EH (cell line): ENCODE measurements at places on chromosomes 5 and 9.
A peak's percentile ranks its signal among the peaks of the same experiment; 100 is the strongest.

GRCh38 chr9:761176-761792, 80.2 kb upstream of the DMRT1 start:
- no peak for DNase-seq

DNA sequence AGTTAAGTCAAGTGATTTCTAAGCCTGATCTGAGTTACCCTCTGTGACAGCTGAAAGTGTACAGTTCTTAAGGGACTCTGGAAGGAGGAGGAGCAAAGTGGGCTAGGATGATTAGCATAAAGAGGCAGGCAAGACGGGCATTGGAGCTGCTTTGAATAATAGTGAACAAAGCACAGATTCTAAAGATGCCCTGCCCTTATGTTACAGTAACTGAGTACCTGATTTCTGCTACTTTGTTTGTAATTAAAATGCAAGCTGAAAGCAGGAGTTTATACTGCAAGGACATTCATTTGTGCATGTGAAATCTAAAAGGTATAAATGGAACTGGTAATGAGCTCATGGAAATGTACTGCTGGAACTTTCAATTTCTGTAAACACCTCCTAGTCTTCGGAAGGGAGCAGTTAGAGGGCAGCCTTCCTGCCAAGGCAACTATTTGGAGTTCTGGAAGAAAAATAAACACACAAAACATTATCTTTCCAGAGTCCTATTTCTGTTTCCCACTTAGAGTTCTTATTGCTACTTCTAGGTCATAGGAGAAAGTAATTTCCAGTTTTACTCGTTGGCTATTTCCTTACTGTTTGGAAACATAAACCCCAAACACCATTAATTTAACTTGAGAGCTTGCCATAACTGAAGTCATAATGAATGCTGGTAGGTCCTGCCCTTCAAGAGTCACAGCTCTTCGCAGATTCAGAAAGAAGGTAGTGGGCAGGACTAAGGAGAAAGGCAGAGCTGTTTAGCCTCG, at the start of gene RANBP3L:
Gene RANBP3L, minus strand, starts transcription at position 45 of the 746 bp plus-strand sequence. CDS start 486 bp downstream, outside the sequence.
- peak; percentile 35 for DNase-seq

DNA sequence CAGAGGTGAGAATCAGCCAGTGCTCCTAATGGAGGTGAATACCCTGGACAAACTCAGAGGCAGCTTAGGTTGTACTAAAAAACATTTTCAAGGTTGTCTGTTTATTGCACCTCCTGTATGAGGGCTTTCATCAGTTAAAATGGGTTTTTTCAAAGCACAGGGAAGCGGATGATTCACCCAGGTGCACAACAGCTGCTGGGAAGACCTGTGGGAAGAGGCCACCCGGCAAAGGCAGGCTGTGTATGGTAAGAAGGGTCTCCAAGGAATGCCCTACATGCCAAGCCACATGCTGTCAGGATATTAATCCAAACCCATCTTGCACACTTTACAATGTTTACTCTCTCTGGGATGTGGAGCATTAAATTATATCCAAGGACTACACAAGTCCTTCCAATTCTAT, 14.7 kb downstream of the SIL1 start:
- no peak for DNase-seq

GRCh38 chr9:19155106-19155935, 28.0 kb upstream of the PLIN2 start:
- DNase-seq: no peak

GRCh38 chr9:5042661-5043178, 57.6 kb downstream of the JAK2 start:
- no peak for DNase-seq

- DNase-seq: no peak
These were observed 391.3 kb downstream of the SLCO4C1 start for GRCh38 chr5:101904736-101905135.

GRCh38 chr5:129687941-129688340, 60.0 kb upstream of the MINAR2 start:
- no peak for DNase-seq

DNA sequence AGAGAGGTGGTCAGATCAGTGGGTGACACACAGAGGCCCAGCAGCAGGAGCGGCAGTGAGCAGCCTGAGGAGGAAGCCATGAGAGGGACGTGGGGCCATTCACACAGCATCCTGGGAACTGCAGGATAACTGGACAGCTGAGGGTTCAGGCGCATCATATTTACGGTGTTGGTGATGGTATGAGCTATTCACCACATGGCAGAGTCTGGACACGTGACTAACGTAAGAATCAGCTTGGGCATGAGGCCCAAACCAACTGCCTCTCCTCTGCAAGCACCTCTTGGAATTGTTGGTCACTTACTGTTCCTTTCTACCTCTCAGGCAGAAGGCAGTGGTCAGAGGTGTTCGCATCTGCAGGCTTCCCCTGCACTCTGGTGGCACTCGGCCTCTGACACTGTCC, 141.1 kb downstream of the ENTREP1 start:
- peak; percentile 27 for DNase-seq

GRCh38 chr9:79809931-79810330, 238.2 kb downstream of the TLE4 start:
- peak; percentile 91 for DNase-seq

- no peak for DNase-seq
These were observed 63.8 kb upstream of the RARS1 start for GRCh38 chr5:168422431-168422830.

- DNase-seq: no peak
These were observed 124.4 kb upstream of the GPR151 start for GRCh38 chr5:146640285-146640896.

GRCh38 chr5:173547579-173547978, 68.9 kb downstream of the BOD1 start:
- DNase-seq: peak; percentile 50

DNA sequence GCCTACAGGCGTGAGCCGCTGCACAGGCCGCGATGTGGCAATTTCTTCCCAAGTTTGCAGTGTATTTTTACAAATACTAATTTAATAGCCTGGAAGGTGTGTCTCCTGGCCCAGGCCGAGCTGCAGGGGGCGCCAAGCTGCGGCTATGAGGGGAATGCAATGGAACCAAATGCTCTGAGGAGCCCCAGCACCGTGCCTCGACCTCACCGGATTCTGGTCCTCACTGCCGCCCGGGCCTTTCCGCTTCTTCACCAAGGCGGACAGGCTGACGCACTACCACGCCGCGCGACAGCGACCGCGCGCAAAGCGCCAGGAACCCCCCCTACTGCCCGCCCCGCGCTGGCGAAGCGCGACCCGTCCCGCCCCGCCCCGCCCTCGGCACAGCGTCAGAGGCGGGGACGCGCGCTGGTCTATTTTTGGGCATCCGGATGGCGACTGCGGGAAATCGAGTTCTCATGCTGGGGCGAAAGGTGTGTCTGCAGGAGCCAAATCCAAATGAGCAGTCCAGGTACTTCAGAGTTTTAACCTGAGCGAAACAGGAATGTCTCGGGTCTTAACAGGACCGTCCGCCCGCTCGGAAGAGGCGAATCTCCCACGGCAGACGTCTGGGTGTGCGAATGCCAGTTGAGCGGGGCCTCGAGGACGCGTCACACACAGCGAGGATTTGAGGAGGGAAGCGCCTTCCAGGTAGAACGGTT, 31.7 kb upstream of the PRXL2C start:
- peak; percentile 76 for DNase-seq

- DNase-seq: peak; percentile 4
These were observed 100.7 kb downstream of the GAS1 start for GRCh38 chr9:86846656-86847055.

DNA sequence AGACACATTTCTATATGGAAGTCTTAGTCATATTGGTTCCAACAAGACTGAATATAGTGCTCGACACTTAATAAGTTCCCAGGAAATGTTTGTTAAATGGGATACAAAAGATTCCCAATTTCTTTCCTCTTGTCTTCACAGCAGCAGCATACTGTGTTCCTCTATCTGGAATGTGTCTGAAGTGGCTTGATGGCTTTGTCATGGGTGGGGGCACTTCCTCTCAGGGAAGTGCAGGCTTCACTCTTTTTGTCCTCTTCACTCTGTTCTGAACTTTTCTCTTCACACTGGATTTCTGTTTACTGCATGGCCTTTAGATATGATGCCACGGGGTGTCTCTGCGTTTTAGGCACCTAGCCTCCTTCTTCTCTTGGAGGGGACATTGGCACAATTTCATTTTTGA, 127.7 kb upstream of the C9orf72 start:
- no peak for DNase-seq

- no peak for DNase-seq
These were observed 103.6 kb downstream of the SLIT3 start for GRCh38 chr5:169197343-169197742.

DNA sequence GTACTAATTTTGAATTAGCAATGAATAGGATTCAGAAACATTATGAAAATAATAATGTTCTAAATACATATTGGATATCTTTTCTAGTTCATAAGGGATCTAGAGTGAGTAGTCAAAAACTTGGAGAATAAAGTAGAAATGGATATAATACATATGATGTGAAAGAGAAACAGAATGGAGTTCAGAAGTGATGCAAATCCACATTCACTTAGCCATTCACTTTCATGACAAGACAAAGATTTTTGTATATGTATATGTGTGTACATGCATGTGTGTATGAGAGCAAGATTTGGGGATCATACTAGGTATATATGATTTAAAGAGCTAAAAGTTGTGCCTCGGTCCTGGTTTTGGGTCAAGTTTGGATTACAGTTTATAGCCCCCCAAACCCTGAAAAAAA, 34.1 kb downstream of the TMEM252 start:
- DNase-seq: no peak

DNA sequence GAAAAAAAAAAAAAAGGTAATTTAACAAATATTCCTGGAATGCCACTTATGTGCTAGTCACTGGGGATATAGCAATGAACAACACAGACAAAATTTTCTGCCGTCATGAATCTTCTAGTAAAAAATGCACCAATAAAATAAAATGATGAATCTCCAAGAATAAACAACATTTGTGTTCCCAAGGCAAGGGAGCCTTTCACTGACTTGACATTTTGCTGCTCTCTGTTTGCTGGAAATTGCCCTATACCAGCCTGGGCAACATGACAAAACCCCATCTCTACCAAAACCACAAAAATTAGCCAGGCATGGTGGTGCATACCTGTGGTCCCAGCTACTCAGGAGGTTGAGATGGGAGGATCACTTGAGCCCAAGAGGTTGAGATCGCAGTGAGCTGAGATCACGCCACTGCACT, 64.5 kb upstream of the ERBIN start:
- peak; percentile 100 for DNase-seq

DNA sequence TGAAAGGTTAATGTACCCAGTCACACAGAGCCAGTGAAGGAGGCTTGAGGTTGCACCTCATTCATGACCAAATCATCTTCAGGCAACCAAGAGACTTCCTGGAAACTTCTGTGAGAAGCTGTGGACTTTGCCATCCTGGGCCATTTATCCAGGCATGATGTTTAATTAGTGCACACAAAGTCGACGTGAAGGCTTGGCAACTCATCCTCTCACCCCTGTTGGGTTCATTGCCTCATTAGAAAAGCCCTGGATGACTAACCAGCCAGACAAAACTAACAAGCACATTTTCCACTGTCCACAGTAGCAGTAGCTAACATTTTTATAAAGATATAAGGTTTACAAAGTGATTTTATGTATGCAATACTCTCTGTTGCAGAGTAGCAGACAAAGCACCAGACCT, 65.7 kb upstream of the ZNF462 start:
- DNase-seq: peak; percentile 69

DNA sequence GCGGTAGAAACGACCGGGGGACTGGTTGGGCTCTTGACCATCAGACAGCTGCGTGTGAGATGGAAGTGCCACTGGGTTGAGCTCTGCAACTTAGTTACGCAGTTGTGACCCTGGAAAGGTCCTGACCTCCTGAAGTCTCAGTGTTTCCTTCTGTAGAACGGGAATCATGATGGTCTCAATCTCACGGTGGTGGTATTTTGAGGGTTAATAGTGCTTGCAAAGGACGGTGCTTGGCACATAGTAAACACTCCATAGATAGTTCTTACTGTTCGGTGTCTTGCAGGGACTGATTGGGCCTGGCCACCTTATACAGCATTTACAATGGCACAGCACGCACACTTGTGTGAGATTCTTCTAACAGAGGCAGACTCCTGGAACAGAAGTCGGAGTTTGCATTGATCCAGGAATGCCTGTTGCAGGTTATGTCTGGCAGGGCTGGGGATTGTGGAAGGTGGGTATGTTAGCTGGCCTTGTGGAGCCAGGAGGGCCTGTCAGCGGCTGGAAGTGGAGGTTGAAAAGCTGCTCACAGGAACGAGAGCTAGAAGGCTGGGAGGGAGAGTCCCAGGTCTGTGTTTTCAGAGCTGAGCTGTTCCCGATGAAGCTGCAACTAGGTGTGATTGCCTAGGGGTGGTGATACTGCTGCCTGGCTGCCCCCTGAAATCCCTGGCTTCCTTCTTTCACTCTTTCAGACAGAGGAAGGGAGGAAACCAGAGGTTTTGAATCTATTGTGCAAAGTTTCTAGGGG, 962 bp upstream of the TXN start:
- peak; percentile 15 for DNase-seq

GRCh38 chr5:100889165-100889743, 13.8 kb downstream of the ST8SIA4 start:
- no peak for DNase-seq

DNA sequence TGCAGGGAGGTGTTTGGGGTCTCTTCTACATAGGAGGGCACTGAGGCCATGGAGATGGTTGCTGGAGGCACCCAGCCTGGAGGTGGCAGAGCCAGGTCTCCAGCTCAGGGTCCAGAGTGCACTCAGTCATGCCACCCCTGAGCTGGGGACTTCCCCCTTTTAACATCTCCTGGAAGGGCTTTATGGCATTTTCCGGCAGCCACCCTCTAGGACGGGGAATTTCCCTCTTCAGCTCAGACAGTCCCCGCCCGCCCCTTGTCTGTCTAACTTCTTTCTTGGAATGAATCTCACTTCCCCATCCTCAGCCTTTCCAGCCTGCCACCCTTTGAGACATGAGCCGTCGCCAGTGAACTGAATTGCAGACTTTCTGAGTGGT, 49.9 kb downstream of the COL15A1 start:
- DNase-seq: no peak
